Hair follicle dermal papilla cell (primary cell): ENCODE measurements at places on chromosomes 5 and 9. TPM values are rescaled to one million over a fixed set of nuclear protein-coding genes. Genes with fewer than 3 reads are reported as not detected.

Gene SAPCD2
- total RNA-seq, result 1.6 and 1.8 TPM in 2 replicates

Gene TIFAB
- not detected in 2 replicates for total RNA-seq

Gene C5orf46
- total RNA-seq, result 0.49 TPM in 1 of 2 replicates, not detected in the other

Gene PRR16
- 42.9 and 51.6 TPM in 2 replicates for total RNA-seq

Gene CDO1
- total RNA-seq, result 3.6 and 4.7 TPM in 2 replicates

Gene SOX30
- total RNA-seq, result under 0.01 TPM in 1 of 2 replicates, not detected in the other

Gene ADAMTSL2
- total RNA-seq, result under 0.01 TPM in 1 of 2 replicates, not detected in the other

Gene PCDHGA12
- 23.6 and 37.8 TPM in 2 replicates for total RNA-seq

Gene NR2F1-AS1
- 26.2 and 28.6 TPM in 2 replicates for total RNA-seq

Gene OR1J2
- 0.24 and 0.32 TPM in 2 replicates for total RNA-seq

Gene TNFAIP8
- 37.2 and 40.4 TPM in 2 replicates for total RNA-seq

Gene CAMLG
- total RNA-seq, result 29.0 and 35.0 TPM in 2 replicates

Gene BHMT
- total RNA-seq, result not detected in 2 replicates

Gene CACFD1
- 12.1 and 13.3 TPM in 2 replicates for total RNA-seq

Gene IFNA13
- total RNA-seq, result not detected in 2 replicates

Gene KIAA0825
- 8.4 and 12.3 TPM in 2 replicates for total RNA-seq

Gene PCDHB9
- 0.97 and 2.2 TPM in 2 replicates for total RNA-seq

Gene TMEM252
- not detected in 2 replicates for total RNA-seq

Gene GPR150
- under 0.01 and 0.12 TPM in 2 replicates for total RNA-seq

Gene GRK6
- total RNA-seq, result 17.0 and 18.3 TPM in 2 replicates

Gene LCN10
- total RNA-seq, result not detected in 2 replicates

Gene MCC
- 47.1 and 63.6 TPM in 2 replicates for total RNA-seq

Gene FBXL7
- 26.4 and 29.2 TPM in 2 replicates for total RNA-seq

Gene LRRC19
- not detected in 2 replicates for total RNA-seq

Gene FBP1
- total RNA-seq, result not detected in 2 replicates

Gene LCN1
- total RNA-seq, result not detected in 2 replicates

Gene TSLP
- under 0.01 and 0.49 TPM in 2 replicates for total RNA-seq

Gene PCDHGB7
- 20.2 and 20.3 TPM in 2 replicates for total RNA-seq

Gene EGR1
- 0.97 and 2.4 TPM in 2 replicates for total RNA-seq

Gene GABRG2
- not detected in 2 replicates for total RNA-seq

Gene KCNV2
- not detected in 2 replicates for total RNA-seq

Gene PCDHA12
- 0.16 and 0.36 TPM in 2 replicates for total RNA-seq

Gene PCDHAC1
- 0.36 and 0.49 TPM in 2 replicates for total RNA-seq

Gene SPATA9
- total RNA-seq, result 0.16 and 0.61 TPM in 2 replicates

Gene IL3
- total RNA-seq, result not detected in 2 replicates

Gene SPINK1
- total RNA-seq, result not detected in 2 replicates

Gene PHF24
- under 0.01 TPM in 2 replicates for total RNA-seq

Gene GLDC
- not detected in 2 replicates for total RNA-seq

Gene C9orf50
- total RNA-seq, result 0.61 TPM in 1 of 2 replicates, not detected in the other

Gene VLDLR
- 8.4 and 12.2 TPM in 2 replicates for total RNA-seq

Gene CENPP
- 2.4 and 3.4 TPM in 2 replicates for total RNA-seq

Gene GRXCR2
- total RNA-seq, result not detected in 2 replicates

Gene CKMT2
- total RNA-seq, result not detected in 2 replicates
